SHP77 (cell line): ENCODE measurements at places on chromosomes 5 and 9.

- DNase-seq = peak; percentile 28
Measured at GRCh38 chr9:99259231-99259918, 37.3 kb downstream of the SEC61B start.

- DNase-seq = no peak
Measured at GRCh38 chr9:134624621-134625181, 16.9 kb upstream of the COL5A1 start.

DNA sequence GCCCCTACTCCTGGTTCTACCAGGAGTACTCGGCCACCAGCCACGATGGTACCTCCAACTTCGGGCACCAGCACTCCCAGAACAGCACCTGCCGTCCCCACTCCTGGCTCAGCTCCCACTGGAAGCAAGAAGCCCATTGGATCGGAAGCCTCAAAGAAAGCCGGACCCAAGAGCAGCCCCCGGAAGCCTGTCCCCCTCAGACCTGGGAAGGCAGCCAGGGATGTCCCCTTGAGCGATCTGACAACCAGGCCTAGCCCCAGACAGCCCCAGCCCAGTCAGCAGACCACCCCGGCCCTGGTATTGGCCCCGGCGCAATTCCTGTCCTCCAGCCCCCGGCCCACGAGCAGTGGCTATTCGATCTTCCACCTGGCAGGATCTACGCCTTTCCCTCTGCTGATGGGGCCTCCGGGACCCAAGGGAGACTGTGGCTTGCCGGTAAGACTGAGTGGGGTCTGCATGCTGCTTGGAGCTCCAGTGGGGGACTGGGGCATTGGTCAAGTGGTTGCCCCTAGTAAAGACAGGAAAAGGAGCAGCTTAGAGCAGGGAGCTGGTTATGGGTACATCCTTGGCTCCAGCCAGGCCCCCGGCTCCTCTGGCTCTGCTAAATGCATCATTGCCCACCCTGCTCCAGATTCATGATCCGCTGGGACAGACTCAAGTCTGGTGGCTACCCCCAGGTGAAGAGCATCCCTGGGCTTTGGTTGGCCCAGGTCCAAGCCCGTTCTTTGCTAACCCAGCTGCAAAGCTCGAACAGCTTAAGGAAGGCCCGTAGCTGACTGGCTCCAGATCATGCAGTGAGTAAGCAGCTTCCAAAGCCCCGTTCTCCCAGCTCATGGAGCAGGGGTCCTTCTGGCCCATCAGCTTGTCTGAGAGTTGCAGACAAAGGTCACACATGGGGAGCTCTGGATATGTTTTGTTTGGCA lies 14.0 kb downstream of the COL27A1 start:
- no peak for DNase-seq

GRCh38 chr5:56415356-56415765 lies 182.2 kb upstream of the ANKRD55 start:
- DNase-seq = no peak

DNA sequence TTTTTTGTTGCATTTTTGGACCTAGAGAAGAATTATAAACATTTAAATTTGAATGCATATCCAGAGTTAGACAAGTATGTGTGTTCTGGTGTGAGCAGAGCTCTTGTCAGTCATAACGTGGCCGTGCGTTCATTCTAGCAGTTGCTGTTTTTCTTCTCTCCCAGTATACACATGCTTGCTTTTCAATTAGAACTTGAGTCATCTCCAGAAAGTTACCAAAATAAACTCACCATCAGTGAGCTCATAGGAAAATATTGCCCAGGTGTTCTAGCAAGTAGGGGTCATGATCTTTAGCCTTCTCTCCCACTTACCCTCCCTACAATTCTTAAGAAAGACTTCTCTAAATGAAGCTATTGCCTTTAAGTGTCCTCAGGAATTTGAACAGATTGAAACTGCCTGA lies 247.5 kb upstream of the TUT7 start:
- no peak for DNase-seq

DNA sequence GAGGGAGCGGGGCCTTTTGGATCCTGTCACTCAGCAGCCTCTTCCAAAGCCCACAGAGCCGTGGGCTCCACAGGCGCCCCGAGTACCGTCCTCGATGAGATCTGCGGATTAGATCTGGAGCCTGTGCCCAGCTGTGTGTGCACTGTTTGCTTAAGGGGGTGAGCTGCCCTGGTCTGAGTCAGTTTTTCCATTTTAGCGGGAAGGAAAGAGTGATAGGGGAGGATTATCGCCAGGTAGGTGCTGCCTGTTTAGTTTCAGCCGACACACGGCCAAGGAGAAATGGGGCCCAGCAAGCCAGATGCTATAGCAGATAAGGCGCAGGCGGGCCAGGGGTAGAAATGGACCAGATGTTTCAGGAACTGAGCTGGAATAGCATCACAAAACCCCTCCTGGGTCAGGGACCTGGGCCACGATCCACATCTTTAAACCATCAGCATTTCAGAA lies 18.1 kb downstream of the COL5A1 start:
- DNase-seq = no peak

- DNase-seq = no peak
Measured at GRCh38 chr9:129708793-129709192, 43.3 kb downstream of the PRRX2 start.

DNA sequence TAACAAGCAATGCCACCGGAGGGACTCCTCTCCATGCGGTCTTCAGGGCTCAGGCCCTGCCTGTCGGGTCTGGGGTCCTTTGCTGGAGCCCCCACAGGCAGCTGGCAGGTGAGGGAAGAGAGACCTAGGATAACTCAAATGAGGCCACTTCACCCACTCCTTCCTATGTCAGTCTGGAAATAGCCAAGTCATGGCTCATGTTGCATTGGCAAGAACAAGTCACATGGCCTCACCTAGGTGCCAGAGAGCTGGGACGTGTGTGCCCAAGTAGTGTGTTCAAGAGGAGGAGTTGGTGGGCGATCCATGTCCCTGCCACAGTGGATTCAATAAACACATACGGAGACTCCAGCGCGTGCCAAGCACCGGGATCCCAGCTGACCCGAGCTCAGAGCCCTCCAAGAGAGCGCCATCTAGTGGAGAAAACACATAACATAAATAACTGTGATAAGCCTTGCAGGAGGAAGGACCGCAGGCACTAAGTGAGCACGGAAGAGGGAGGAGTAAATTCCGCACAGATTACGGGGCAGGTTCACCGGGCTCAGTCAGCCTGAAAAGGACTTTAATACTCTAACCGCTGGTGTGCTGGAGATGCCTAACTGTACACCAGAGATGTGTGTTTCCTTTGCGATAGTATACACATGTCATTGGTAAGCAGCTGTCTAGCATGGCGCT lies 580.8 kb downstream of the CCDC171 start:
- peak; percentile 78 for DNase-seq

- DNase-seq = no peak
Measured at GRCh38 chr5:161095953-161096352, 243.9 kb upstream of the ATP10B start.

DNA sequence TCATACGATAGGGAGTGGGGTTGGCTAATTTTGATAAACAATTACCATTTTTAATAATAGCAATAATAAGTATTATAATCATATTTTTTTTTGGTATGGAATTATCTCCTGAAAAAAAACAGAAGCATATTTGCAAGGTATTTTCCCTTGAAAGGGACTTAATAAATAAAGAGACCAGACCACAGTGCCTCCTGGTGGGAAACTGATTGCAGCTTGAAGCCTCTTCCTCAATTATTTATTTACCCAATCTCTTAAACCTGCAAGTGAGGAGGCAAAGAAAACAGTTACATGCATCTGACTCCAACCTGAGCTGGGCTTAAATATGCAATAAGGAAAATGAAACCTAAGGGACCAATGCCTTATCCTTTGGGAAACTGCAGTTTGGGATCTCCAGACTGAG lies 388.1 kb upstream of the ACO1 start:
- DNase-seq = no peak

- peak; percentile 58 for DNase-seq
Measured at GRCh38 chr5:150656191-150657132, 4.6 kb upstream of the MYOZ3 start.

DNA sequence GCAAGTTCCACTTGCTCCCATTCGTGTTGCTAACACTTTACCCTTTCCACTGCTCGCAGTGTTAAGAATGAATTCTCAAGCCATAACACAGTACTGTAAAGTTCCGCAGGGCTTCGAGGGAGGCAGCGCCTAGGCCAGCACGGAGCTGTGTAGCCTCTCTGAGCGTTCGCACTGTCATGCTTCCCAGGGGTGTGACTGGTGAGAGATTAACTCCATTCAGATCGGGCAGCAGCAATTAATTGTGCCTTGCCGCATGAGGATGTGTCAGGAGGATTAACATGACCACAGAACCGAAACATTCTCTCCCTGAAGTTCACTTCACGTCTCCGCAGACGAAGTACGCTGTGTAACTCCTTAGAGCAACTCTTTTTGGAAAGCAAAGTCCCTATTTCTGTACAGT lies 23.2 kb downstream of the ZBTB34 start:
- DNase-seq = no peak

GRCh38 chr5:145867806-145868205 lies 5.0 kb downstream of the GRXCR2 start:
- DNase-seq = no peak

DNA sequence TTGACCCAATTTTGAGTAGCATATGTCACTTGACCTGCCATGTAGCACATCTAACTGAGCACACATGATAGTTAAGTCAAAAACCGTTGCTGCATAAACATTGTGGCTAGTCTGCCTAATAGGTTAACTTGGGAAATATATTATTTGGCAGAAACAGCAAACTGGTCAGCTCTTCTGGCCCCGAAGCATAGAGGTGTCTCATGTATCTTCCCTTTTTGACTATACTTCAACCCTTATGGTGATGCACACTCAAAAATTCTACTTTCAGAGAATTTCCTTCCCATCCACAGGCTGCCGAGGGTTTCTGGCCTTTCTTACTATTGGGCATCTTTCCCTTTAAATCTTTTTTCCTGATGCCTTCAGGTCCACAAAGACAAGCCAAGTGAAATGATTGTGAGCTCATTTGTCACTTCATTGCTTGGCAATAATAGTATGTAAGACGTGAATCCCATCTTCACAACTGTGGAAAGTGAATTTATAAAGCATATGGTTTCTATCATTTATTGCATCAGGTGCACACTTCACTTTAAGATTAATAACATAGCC lies 41.2 kb downstream of the MOCS2 start:
- no peak for DNase-seq

DNA sequence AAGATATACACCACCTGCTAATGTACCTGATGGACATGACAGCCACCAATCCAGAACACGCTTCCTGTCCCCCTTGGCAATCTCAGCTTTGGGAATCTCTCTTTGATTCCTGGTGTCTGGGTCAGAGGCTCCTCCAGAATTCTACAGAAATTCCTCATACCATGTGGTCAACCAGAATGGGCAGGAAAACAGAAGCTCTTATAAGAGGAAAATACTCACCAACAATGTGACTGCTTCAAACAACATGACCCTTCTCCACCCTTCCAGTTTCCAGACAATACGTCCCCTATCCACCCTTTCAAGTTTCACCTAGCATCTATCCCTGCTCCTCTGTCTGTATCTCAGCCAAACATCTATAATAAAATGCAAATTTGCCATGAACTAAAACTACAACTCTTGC lies 247.2 kb downstream of the DENND1A start:
- no peak for DNase-seq

DNA sequence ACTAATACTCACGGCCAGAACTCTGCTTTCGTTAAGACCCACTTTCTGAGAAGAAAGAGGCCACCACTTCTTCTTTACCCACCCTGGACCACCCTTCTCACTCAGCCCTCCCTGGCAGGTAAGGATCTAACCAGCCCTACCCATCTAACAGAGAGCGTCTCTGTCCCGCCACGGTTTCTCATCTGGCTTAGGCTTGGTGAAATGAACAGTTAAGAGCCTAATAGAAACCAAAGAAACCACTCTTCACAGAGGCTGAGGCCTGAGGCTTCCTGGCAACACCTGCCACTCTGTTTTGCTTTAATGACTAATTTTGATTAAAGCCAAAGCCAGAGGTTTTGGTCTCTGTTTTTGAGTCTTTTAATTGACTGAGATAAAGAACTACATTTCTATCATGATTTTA lies 354.1 kb upstream of the SLC30A5 start:
- DNase-seq = no peak

GRCh38 chr5:76455531-76456133 lies 52.5 kb downstream of the IQGAP2 start:
- no peak for DNase-seq

DNA sequence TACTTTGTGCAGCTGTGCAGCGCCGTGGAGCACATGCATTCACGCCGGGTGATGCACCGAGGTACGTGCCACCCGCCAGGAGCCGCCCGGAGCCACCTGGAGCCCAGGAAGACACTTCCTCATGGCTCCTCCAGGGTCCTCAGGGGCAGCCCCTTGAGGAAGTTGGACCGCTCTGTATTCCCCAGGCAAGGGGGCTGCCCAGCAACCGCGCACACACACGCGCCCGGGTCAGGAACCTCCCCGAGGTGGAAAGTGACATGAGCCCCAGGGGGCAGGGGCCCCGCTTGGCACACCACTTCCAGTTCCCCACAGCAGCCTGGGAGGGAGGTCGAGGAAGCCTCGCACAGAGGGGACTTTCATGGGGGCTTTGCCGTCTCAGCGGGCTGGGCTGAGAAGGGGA lies 68.6 kb downstream of the NEK6 start:
- DNase-seq = no peak

DNA sequence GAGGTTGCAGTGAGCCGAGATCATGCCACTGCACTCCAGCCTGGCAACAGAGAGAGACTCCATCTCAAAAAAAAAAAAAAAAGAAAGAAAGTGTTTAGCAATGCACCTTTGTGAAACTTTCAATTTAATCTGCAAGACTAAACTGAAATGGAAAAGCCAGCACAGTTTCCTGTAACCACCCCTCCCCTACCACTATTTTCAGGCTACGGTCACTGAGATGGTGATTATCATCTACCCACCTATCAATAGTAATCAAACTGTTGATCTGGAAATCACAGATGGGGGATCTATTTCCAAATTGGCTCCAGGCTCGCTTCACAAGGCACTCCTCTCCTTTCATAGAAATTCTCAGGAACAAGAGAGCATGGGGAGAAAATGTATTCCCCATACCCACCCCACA lies 30.6 kb upstream of the IL7R start:
- DNase-seq = no peak

DNA sequence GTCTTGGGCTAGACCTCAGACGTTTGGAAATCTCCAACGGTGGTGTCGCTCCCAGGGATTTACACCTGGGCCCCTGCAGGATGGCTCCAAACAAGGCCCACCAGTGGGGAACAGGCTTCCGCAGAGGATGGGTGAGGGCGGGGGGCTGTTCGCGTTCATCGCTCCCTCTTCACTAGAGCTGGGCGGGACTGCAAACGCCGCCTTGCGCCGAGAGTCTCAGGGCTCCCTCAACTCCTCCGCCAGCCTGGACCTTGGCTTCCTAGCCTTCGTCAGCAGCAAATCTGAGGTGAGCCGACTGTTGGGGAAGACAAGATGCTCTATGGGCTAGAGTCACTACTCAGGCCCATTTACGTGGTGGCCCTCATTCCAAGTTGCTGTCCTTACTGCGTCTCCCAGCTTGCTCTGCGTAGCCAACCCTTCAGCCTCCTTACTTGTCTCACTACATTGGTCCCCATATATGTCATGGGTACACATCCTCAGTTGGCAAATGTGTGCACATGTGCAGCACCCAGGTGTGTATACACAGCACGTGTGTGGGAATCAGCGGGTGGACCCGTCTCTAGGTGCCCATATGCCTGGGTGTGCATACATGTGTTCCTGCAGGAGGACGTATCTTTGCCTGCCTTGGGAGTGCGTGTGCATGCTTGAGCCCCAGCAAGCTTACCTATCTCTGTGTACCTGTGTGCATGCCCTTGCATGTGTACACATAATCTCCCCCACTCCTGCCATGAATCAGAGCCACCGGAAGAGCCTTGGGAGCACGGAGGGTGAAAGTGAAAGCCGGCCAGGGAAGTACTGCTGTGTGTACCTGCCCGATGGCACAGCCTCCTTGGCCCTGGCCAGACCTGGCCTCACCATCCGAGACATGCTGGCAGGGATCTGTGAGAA lies 10.5 kb downstream of the RGS14 start:
- DNase-seq = no peak
